ENCODE measurements at places on chromosomes 7 and 10.

GRCh38 chr10:102449321-102450123 is 1.8 kb downstream of the C10orf95 start:
- DNase-seq = peak; percentile 66

DNA sequence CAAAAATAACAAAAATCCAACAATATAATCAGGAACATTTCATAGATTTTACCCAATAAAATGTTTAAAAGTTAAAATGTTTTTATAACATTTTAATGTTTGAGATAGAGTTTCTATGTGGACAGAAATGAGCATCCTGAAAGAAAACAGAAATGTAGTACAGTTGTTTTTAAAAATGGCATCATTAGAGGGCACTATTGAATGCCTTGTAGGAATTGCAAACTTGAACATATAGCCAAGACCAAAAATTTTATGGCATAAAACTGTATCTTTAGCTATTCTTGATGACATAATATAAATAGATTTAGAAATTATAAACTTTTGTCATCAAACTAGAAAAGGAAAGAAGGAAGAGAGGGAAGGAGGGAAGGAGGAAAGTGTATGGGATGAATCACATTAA is 1372.7 kb downstream of the GATA3 start:
- DNase-seq = no peak

- no peak for DNase-seq
These were observed 200.4 kb downstream of the DKK1 start for GRCh38 chr10:52514481-52514880.

- DNase-seq = no peak
These were observed 5.1 kb upstream of the FAM133B start for GRCh38 chr7:92595281-92595680.

GRCh38 chr7:105972276-105972675 is 9.2 kb downstream of the CDHR3 start:
- DNase-seq = no peak

GRCh38 chr7:69787736-69788431 is 189.6 kb downstream of the AUTS2 start:
- DNase-seq = no peak

DNA sequence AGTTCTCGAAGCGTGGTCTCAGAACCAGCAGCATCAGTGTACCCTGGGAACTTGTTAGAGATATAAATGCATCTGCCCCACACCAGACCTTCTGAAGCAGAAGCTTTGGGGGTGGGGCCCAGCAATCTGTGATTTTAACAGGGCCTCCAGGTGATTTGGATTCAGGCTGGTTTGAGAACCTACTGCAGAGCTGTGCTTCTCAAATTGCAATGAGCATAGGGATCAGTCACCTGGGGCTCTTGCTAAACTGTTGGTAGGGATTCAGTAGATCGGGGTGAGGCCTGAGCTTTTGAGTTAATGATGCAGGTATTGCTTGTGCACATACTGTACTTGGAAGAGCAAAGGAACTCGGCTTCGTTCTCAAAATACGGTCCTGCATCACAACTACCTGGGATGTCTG is 243.6 kb upstream of the PODXL start:
- DNase-seq = no peak

GRCh38 chr10:8245131-8245813 is 190.8 kb downstream of the GATA3 start:
- DNase-seq = no peak

- no peak for DNase-seq
These were observed 92.0 kb downstream of the ABLIM1 start for GRCh38 chr10:114566064-114566463.

- DNase-seq = no peak
These were observed 24.3 kb downstream of the ABCB4 start for GRCh38 chr7:87451187-87451586.

DNA sequence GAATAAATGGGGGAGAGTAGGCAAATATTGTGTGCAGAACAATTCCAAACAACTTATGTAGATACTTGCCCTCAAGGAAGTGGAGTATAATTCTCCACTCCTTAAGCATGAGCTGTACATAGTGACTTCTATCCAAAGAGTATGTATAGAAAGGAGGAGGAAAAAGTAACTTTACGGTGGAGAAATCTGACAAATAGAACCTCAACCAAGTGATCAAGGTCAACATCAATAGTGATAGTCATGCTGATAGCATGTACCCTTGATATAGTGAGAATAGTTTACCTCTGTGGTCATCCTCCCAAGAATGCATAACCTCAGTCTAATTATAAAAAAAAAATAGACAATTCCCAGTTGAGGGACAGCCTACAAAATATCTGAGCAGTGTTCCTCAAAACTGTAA is 89.1 kb upstream of the NANOS1 start:
- no peak for DNase-seq

GRCh38 chr10:102740229-102740628 is 3.5 kb upstream of the WBP1L start:
- DNase-seq = no peak

- no peak for DNase-seq
These were observed 98.5 kb downstream of the TPST1 start for GRCh38 chr7:66303454-66304155.

DNA sequence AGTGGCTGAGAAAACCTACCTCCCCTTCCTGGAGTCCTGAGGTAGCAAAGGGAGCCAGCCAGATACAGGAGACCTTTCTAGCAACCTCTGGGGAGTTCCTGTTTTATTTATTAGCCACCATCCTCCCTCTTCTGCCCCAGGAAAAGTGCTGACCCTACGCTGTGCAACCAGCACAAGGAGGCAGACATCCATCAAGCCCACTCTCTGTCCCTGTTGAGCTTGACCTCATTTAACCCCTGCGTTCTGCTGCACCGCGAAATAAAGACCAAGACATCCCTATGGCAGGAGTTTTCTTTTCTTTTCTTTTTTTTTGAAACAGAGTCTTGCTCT is 25.3 kb upstream of the ANKRD2 start:
- DNase-seq = no peak

GRCh38 chr7:143518521-143518920 is 40.8 kb downstream of the TAS2R41 start:
- DNase-seq = no peak

DNA sequence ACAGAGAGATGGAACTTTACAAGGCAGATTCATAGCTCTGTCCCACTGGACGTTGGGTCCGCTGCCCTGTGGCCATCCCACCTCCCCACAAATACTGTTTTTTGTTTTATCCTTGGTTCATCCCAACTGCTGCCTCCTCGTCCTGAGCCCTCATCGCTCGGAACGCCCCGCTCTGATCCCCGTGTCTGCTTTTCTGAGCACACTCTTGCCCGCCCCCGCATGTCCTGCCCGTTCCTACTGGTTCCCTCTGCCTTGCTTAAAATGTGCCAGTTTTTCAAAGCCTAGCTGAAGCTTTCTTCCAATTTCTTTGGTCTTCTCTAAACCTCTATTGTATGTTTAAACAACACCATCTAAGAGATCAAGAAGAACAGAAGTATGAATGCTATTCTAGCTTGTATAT is 19.4 kb downstream of the RNF32 start:
- DNase-seq = no peak
